ENCODE measurements at places on chromosomes 12 and 14.
A peak's percentile ranks its signal among the peaks of the same experiment; 100 is the strongest.

- no peak for DNase-seq
Measured at GRCh38 chr12:5533368-5533767, 101.5 kb downstream of the NTF3 start.

GRCh38 chr14:77267937-77268699 lies 2.9 kb downstream of the NGB start:
- no peak for DNase-seq

GRCh38 chr14:34699873-34700621 lies 14.3 kb downstream of the CFL2 start:
- peak; percentile 85 for DNase-seq

DNA sequence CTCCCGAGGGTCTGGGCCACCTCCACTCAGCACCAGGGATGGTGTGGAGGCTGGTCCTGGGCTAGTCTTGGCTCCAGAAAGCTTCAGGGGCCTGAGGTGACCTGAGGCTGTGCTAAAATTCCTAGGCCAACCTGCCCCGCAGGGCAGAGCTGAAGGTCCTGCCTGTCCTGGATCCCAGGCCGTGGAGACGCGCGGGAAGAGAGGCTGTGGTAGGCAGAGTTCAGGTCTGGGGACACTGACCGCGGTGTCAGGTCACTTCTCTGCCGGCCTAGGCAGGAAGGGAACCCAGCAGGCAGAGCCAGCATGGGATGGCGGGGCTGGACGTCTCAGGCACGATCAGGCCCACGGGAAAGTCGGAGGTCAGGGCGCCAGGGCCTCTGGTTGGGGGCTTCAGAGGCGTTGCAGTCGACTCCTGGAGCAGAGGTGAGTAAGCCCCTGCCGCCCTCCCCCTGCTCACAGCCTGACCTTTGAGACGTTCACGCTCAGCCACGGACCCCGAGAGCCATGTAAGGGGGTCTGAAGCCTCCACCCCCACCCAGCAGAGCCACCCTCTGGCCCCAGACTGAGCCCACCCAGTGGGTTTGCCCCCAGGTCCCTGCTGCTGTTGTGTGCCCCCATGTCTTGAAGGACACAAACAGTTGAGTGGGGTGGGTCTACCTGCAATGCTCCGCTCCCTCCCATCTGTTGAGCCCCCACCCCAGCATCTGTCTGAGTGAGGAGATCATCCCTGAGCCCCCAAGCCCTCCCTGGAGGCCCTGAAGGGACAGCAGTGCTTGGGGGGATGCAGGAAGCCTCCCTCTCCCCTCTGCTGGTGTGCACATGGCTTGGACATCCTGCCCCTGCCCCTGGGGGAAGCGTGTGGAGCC lies 142.7 kb downstream of the KIF26A start:
- no peak for DNase-seq

DNA sequence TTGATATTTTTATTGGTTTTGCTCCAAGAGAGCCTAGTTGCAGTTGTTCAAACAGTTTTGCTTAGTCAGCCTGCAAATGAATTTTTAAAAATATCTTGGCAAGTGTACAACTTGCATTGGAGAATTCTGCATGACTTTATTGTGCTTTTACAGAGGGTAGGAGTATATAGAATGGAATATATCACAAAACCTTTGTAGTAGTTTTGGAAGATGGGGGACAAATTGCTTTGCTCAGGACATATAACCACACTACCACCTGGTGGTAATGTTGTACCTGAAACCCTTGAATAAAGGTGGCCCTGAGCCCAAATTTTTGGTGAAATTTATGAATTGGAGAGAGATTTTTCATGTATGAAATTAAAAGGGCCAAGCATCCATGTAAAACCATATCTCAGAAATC lies 645.2 kb downstream of the MED13L start:
- DNase-seq, result no peak
